GM23338 (cell line): ENCODE measurements at places on chromosomes 2 and 18. TPM values are rescaled to one million over a fixed set of nuclear protein-coding genes. Genes with fewer than 3 reads are reported as not detected.

DNA sequence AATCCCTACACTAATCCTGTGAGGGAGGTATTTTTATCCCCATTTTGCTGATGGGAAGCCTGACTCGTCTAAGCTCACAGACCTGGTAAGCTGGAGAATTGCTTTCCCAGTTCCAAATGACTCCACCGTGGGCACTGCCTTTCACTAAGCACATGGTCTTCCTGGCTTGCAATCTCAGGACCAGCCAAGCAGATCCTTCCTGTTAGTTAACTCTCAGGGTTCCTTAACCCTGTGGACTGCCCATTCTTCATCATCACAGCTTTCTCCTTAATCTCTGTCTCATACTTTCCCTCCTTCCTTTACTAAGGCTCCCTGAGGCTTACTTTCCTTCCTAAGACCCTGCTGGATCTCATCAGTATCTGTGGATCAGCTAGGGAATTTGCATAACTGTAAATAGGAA, 122.2 kb upstream of the ZEB2 start:
- DNase-seq: no peak

GRCh38 chr18:75253784-75254183, 43.2 kb downstream of the TSHZ1 start:
- DNase-seq: no peak

The EMILIN1 gene
- total RNA-seq: 4.8 and 15.4 TPM in 2 replicates

The RSAD2 gene
- total RNA-seq: 0.10 TPM in 1 of 2 replicates, not detected in the other

The TSPYL6 gene
- total RNA-seq: not detected in 2 replicates

The GCG gene
- total RNA-seq: not detected in 2 replicates

DNA sequence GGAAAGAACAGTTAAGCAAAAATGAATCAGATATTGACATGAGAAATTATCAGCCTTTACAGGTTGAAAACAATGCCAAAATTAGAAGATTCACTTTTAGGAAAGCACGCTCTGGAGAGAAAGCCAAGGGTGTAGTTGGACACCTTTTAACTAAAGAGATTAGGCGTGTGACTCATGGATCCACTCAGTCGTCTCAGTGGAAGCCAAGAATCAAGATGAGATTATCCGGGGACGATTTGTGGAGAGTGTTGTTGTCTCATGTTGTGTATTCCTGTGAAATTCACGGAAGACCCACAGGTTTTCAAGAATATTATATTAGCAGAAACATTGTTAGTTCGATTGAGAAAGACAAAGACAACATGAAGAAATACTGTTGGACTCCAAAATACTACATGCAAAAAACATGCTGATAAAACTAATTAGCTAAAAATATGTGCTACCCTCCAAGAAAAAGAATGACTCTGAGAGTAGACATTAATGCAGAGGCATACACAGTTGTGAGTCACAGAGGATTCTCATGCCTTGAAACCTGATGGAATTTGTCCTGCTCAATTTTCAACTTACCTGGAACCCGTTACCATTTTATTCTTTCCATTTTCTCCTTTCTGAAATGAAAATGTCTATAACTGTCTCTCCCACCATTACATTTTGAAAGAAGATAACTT, 192.1 kb upstream of the RND3 start:
- DNase-seq: no peak

DNA sequence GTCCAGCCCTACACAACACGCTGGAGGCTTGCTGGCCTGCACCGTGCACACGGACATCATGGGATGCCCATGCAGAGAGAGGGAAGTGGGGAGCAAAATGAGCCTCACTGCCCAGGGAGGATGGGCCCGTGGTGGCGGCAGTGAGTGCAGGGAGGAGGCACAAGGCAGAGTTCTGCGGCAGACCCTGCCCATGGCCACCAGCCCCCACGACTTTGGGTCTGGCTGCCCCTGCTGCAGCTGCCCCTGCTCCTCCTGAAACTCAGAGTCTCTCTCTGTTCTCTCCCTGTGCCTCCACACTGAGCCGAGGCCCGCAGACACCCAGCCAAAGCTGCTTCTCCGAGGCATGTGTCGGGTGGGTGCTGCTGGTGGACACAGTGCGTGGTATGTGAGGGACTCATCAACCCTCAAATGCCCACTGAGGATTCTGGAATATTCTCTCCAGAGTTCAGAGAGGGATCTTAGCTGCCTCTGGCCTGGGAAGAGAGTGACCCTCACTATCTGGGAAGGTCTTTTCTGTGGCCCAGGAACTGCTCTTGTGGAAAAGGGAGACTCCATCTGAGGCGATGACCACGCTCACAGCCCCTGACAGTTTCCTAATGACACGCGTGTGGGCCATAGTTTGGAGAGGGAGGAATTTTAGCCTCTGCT, 45.1 kb upstream of the HPCAL1 start:
- no peak for DNase-seq

DNA sequence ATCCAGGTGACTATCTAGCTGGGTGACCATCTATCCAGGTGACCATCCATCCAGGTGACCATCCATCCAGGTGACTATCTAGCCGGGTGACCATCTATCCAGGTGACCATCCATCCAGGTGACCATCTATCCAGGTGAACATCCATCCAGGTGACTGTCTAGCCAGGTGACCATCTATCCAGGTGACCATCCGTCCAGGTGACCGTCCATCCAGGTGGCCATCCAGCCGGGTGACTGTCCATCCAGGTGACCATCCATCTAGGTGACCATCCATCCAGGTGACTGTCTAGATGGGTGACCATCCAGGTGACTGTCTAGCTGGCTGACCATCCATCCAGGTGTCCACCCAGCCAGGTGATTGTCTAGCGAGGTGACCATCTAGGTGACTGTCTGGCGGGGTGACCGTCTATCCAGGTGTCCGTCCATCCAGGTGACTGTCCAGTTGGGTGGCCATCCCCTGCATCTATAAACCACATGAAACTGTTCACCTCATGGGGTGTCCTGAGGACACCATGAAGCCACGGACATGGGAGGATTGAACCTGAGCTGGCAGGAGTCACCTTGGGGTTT, 305.3 kb downstream of the NDUFA10 start:
- no peak for DNase-seq

- DNase-seq: no peak
These were observed 481.4 kb downstream of the CDH2 start for GRCh38 chr18:27695503-27695902.

The THADA gene
- 26.2 and 30.7 TPM in 2 replicates for total RNA-seq

GRCh38 chr18:73756256-73757091, 391.2 kb downstream of the FBXO15 start:
- no peak for DNase-seq

DNA sequence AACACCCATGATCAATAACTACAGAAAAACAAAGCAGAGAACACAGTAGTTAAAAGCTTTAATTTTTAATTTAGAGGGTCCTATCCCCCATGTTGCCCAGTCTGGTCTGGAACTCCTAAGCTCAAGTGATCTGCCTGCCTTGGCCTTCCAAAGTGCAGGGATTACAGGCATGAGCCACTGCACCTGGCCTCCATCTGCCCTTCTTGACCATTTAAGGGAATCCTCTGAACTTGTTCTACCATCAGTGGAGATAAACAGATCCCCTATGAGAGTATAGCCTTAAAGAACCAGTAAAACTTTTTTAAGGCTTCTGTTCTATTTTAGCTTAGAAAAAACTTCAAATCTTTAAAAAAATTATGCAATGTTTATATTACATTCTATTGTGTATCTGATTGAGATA, 13.5 kb upstream of the ATP5MC3 start:
- DNase-seq: no peak

GRCh38 chr18:13436576-13436975, 218.0 kb downstream of the LDLRAD4 start:
- DNase-seq: no peak

The CSRNP3 gene
- 3.0 and 3.8 TPM in 2 replicates for total RNA-seq

- DNase-seq: no peak
These were observed 38.7 kb downstream of the MAP4K4 start for GRCh38 chr2:101736233-101736632.

The ACMSD gene
- not detected in 2 replicates for total RNA-seq

GRCh38 chr2:43818761-43819160, 19.9 kb downstream of the ABCG5 start:
- DNase-seq: no peak

The MAIP1 gene
- 36.0 and 59.0 TPM in 2 replicates for total RNA-seq

DNA sequence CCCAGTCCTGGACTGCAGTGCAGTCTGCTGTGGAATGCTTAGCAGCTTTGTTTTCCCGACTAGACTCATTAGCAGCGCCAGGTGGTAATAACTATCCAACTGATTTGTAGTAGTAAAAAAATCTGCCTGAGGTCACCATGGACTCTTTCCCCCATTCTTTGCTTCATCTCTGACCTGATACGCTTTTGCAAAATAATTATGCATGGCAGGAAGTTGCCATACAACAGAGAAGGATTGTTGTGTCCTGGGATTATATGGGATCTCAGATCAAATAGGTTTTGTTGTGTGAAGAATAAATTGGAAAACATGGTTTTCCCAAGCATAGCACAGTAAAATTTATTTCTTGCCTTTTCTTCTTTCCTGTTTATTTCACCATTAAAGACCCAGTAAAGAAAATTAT, 72.4 kb upstream of the ATP5MC3 start:
- no peak for DNase-seq

The RGPD3 gene
- 0.28 and 0.50 TPM in 2 replicates for total RNA-seq

The SIX2 gene
- total RNA-seq: 0.31 and 0.87 TPM in 2 replicates

DNA sequence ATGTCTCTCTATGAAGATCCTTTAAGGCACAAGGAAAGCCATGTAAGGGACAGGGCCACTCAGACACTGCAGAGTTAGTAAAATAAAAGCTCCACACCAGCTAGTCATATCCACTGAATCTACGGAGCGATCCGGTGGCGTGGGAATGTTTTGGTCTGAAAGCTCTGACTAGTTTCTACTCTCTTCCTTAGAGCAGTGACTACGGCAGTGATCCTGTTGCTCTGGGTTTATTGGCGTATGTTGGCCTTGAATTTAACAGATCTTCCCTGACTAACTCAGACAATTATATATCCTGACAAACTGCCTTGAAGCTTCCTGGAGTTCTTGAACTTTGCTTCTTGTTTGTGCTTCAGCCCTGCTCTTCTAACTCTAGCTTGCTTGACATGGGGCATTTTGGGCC, 115.3 kb upstream of the FZD5 start:
- no peak for DNase-seq

- no peak for DNase-seq
These were observed 156.4 kb downstream of the AQP4 start for GRCh38 chr18:26708806-26709716.

DNA sequence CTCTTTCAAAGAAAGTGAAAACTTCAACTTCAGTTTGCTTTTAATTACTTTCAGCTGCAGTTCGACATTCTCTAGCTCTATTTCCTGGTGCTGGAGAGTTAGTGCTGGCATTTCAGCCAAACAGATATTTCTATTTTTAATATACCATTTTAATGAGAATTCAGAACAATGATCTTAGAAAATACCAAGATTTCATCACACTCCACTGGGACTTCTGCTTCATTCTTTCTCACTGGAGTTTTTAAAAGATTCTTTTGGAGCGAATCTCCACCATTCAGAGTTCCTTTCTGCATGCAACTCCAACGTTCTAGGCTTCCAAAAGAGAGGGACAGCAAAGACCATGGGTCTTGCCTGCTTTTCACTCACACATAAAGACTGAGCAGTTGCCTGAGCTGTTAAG, 94.2 kb downstream of the CABLES1 start:
- no peak for DNase-seq

- peak; percentile 42 for DNase-seq
These were observed 758.7 kb upstream of the FSHR start for GRCh38 chr2:49913025-49913424.

DNA sequence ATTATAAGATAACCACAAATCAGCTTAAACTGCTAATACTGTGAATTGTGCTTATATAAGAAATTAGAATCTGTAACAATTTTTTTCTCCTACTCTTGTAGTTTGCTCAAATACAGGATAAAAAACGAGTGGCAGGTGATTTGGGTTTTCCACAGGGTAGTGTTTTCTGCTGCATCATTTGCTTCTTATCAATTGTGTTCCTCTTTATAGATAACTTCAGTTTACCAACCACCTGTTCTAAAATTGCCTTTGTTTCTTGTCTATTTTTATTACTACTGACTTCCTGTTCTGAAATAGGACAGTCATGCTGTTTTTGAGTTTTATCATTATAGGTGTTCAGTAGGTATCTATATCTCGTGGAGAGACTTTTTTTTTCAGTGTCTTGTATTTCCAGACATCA, 56.9 kb downstream of the MFSD6 start:
- no peak for DNase-seq

GRCh38 chr2:19878268-19879046, 23.3 kb downstream of the TTC32 start:
- DNase-seq: no peak

DNA sequence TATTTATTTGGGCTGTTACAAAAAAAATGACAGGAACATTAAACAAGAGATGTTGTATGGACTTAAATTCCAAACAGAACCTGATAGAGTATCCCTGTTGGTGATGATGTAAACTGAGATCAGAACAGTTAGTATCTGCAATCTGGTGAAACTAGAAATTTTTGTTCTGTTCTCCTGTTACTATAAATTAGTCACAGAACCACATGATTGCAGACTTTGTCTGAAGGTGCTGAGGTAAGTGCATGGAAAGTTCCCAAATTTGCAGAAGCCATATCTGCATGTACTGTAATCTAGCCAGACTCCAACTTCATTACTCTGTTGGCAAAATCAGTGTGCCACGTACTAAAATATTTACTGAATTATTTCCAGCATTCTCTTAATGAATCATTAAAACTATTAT, 516.3 kb upstream of the FSIP2 start:
- no peak for DNase-seq

- DNase-seq: peak; percentile 75
These were observed 193.4 kb downstream of the TDRD15 start for GRCh38 chr2:21317131-21317530.

- DNase-seq: peak; percentile 4
These were observed 64.4 kb downstream of the ANTXR1 start for GRCh38 chr2:69077252-69077950.

The ARHGAP15 gene
- total RNA-seq: not detected in 2 replicates

GRCh38 chr18:51273437-51273836, 76.0 kb upstream of the MEX3C start:
- DNase-seq: no peak

GRCh38 chr2:198052741-198053140, 248.3 kb downstream of the PLCL1 start:
- DNase-seq: no peak

DNA sequence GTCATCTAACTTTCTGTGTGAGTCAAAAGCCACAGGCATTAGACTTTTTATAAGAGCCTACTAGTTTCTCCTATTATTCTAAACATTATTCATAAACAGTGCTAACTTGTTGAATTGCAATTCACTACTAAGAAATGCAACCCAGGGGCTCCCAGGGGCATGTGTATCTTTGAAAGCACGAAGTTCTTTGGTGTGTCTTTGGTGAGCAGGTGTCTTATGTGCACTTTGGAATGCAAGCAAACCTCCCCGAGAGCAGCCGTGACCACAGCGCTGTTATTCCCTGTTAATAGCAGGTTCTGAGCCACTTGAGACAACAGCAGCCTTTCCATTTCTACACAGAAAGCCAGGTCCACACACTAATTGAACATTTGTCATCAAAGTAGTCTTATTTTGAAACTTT, 123.5 kb downstream of the PRKRA start:
- no peak for DNase-seq

GRCh38 chr2:74925361-74925786, 33.1 kb upstream of the POLE4 start:
- DNase-seq: no peak

The TMEM182 gene
- 6.2 and 7.2 TPM in 2 replicates for total RNA-seq
